NCI-H2029 treated with DMSO at 0.1 percent for 48 hours (cell line): ENCODE measurements at places on chromosomes 13 and 19.

DNA sequence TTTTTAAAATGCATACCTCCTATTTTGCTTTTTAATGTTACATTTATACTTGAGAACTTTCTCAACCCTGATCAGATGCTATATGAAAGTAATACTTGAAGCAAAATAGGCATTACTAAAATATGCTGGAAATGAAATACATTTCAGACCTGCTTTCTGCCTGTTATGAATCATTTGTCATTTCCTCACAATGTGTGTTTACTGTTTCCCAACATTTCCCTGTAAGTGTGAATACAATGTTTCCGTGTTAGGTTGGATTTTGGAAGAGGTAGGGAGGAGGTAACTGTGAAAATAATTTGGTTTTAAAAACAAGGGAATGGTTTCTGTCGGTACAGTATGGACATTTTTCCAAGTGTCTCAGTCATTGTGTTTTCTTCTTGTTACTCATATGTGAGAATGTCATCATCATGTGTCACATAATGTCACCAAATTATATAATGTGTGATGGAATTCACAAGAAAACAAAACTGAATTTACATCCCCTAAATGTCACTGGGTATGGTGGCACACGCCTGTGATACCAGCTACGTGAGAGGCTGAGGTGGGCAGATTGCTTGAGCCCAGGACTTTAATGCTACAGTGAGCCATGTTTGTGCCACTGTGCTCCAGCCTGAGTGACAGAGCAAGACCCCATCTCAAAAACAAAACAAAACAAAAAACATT, 43.0 kb downstream of the ZAR1L start:
- DNase-seq = no peak

DNA sequence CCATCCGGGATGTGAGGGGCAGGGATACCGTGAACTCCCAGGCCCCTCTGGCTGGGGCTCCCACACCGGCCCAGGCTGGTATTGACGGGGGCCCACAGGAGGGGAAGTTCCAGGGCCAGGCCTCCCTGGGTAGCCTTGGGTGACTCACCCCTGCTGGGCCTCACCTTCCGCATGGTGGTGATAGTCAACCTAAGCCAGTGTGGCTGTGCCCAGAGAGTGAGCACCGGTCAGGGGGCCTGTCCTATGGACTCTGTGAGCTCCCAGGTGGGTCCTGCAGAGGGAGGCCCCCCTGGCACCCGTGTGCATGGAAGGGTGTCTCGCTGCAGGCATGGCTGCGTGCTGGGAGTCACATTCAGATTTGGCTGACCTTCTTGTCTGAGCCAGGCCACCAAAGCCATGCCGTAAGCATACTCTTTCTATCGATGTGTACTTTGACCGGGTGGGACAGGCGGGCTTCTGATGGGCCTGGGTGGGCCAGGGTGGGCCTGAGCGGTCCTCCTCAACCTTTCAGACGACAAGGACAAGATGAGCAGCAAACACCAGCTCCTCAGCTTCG, 27.6 kb downstream of the DHX34 start:
- DNase-seq = no peak

GRCh38 chr13:112441779-112442310, 65.7 kb downstream of the SPACA7 start:
- no peak for DNase-seq

DNA sequence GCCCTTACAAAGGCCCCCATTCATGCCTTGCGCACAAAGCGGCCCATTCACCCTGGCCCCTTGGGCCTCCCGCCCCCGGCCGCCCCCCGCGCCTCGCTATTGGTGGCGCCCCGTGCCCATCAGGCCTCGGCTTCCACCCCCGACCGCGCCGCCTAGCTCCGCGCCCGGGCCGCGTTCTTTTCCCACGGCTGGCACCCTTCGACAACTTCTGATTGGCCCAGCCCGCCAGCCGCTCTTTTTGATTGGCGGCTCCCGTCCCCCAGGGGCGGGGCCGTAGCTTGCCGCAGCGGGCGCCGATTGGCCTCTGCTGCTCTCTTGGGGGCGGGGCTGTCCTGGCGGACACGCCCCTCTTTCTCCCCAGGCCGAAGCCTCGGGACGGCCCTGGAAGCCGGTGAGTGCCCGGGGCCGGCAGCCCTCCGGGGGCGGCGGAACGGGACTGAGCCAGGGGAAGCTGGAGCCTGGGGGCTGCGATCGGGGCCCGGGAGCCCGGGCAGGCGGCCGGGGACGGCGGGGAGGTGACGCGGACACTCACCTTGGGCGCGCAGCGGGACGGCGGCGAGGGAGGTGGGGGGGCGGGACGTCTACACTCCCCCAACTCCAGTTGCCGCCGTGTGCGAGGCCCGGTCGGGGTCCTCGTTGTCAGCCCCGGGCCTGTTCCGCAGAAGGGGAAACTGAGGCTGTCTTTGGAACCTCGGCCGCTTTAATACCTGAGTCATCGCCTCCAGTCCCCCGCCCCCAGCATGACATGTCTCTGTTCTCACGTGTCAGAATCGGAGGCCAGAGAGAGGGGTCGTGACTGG, at the start of gene MYH14:
MYH14 (plus strand) TSS at position 342 of the 800 bp plus-strand sequence. CDS start 6,744 bp downstream, outside the sequence.
- DNase-seq = peak; percentile 83

GRCh38 chr19:17389957-17390664, 3.9 kb downstream of the CCDC194 start:
- no peak for DNase-seq

DNA sequence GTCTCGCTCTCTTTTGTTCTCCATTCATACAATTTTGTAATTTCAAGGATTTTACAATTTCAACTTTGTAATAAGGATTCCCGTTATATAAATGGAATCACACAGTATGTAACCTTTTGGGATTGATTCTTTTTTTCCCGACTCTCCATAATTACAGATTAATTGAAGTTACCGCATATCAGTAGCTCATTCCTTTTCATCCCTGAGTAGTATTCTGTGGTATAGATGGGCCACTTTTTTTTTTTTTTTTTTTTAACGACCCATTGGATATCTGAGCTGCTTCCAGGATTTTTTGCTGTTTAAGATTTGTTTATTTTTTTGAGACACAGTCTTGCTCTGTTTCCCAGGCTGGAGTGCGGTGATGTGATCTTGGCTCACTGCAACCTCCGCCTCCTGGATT, 27.8 kb downstream of the UHRF1 start:
- DNase-seq = no peak

- DNase-seq = no peak
These were observed 250.3 kb upstream of the HTR2A start for GRCh38 chr13:47146991-47147811.

DNA sequence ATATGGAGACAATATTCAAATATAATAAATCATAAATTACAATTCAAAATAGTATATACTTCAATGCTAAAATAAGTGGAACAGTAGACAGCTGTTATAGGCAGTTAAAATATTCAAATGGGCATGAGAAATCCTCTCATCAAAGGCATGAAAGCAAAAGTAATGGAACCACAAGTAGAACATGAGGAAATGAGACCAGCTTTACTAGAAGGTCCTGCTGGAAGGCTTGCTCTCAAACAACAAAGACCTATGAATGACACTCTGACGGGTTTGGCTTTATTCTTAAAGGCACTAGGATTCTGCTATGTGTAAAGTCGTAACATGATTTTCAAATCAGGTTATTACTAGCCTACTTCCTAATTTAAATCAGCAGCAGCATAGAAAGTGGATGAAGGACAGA, 148.1 kb downstream of the VWA8 start:
- no peak for DNase-seq

- no peak for DNase-seq
These were observed 6.5 kb downstream of the ARMC6 start for GRCh38 chr19:19039901-19040300.

- no peak for DNase-seq
These were observed 9.0 kb upstream of the ATXN8OS start for GRCh38 chr13:70098669-70099068.

DNA sequence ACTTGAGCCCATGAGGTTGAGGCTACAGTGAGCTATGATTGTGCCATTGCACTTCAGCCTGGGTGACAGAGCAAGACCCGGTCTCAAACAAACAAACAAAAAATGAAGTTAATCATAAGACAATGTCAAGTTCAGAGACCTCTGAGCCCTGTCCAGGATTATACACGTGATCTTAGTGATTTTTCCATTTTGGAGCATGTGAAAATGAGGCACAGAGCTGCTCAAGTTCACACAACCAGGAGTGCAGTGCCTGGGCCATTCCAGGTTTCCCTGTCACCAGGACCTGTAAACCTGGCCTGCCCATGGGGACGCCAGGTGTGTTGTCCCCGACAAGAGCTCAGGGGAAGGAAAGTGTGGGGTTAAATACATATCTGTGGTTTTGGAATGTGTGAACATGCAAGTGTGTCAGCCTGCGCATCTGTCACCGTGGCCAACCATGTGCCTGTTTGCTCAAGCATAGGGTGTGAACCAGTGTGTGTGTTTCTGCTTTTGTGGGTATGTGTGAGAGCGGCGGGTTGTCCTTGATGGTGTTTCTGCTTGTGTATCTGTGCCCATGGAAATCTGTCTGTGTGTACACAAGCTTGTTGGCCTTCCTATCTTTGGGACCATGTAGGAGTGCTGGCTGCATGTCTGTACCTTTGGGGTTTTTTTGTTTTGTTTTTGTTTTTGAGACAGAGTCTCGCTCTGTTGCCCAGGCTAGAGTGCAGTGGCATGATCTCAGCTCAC, 1.5 kb upstream of the FXYD1 start:
- no peak for DNase-seq

GRCh38 chr19:18520848-18521691, 800 bp downstream of the ELL start:
- DNase-seq = no peak

DNA sequence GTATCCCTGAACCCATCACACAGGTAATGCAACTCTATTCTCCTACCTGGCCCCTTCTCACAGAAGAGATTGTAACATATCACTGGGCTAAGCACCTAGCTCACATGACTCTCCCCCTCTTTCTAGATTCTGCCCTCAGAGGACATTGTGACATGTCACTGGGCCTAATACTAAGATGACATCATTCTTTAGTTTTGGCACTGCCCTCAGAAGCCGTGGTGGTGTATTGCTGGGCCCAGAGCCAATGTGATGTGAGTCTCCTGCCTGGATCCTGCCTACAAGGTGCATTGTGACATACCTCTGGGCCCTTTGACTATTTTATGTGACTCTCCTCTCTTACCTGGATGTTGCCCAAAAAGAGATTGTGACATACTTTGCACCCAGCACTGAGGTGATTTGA, 21.4 kb upstream of the ZNF730 start:
- DNase-seq = peak; percentile 8

DNA sequence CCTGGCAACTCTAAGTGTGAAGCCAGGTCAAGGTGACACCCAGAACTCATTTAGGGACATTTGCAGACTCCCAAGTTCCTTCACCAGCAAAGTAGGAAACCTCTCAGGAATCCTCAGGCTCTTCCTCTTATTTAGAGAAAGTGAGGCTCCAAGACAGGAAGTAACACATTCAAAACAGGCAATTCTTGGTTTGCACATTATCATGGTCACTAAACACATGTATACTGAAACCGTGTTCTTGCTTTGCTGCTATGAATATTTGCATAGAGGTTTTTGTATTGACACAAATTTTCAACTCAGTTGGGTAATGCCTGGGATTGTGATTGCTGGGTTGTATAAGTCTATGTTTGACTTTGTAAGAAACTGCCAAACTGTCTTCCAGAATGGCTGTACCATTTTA, 13.2 kb upstream of the URI1 start:
- DNase-seq = no peak

DNA sequence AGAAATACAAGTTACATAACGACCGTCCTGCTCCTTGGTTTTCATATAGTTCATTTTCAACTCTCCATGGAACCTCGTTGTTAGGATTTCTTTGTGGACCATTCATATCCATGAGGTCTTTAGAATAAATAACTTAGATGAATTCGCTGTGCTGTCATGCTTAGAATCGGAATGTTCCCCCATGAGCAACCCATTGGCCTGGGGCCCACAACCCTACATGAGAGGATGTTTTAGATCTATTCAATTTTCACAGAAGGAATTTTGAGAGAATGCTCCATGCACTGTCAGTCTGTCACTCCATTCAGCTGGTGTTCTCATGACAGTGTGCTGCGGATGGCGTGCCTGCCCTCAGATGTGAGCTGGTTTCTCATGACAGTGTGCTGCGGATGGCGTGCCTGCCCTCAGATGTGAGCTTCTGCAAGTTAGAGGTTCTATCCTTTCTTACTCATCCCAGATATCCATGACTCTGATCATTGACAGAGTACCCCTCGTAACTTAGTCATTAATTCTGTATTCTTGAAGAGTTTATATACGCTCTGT, 1193.1 kb downstream of the EFNB2 start:
- no peak for DNase-seq

GRCh38 chr13:113863524-113864272, at the start of gene GAS6:
GAS6 (minus strand) TSS chr13:113864076; CDS start chr13:113863920, 156 bp downstream.
- DNase-seq = no peak

DNA sequence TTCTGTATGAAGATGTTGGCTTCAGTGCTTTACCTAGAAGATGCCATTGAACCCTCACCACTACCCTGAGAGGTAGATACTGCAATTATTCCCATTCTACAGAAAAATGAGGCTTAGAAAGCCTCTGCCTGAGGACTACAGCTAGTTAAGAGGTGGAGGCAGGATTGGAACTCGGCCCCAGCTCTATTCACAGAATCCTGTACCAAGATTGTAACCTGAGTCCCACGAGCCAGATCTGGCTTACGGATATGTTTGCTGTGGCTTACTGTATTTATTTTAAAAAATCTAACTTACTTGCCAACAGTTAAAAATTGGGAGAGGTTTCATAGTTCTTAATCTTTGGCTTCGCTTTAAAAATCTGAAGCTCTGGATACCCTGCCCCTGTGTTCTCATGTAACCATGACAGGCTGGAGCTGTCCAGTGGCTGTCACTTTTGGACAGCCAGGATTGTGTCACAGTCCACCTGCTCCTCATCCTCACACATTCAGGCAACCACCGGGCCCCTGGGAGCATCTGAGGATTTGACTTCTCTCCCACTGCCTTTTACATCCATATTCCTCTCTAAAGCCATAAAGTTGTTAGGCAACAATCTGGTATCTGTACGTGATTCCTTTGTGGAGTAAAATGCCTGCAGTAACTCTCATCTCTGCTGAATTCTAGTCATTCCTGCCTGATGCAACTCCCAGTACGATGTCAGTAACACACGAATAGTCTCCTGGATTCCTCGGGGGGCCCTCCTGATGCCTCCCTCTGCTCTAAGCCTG, 160.8 kb upstream of the SERP2 start:
- DNase-seq = no peak

DNA sequence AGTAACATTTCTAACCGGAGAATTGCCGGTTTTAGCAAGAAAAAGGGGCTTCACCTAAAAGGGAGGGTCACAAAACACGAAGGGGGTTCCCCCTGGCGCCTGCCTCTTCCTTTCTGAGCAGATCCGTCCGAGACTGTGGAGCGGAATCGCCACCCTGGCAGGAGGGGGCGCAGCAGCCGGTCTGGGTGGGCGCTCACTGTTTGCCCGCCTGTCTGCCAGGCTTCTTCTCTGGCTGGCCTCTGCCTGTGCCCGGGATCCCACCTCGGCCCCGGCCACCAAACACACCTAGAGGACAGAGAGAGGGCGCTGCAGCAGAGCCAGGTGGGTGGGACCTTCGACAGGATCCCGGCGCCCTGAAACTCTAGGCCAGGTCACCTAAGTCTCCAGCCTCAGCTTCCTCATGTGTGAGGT, 15.6 kb downstream of the LSM4 start:
- no peak for DNase-seq
